ENCODE measurements at places on chromosomes 1 and 21. TPM values are rescaled to one million over a fixed set of nuclear protein-coding genes. Genes with fewer than 3 reads are reported as not detected.

ADAMTS1 gene
- total RNA-seq = 116 TPM

HCRTR1 gene
- total RNA-seq = not detected

WASF2 gene
- total RNA-seq = 7.9 TPM

GRCh38 chr1:101965341-101965740, 31.4 kb downstream of the OLFM3 start:
- no peak for DNase-seq

DNA sequence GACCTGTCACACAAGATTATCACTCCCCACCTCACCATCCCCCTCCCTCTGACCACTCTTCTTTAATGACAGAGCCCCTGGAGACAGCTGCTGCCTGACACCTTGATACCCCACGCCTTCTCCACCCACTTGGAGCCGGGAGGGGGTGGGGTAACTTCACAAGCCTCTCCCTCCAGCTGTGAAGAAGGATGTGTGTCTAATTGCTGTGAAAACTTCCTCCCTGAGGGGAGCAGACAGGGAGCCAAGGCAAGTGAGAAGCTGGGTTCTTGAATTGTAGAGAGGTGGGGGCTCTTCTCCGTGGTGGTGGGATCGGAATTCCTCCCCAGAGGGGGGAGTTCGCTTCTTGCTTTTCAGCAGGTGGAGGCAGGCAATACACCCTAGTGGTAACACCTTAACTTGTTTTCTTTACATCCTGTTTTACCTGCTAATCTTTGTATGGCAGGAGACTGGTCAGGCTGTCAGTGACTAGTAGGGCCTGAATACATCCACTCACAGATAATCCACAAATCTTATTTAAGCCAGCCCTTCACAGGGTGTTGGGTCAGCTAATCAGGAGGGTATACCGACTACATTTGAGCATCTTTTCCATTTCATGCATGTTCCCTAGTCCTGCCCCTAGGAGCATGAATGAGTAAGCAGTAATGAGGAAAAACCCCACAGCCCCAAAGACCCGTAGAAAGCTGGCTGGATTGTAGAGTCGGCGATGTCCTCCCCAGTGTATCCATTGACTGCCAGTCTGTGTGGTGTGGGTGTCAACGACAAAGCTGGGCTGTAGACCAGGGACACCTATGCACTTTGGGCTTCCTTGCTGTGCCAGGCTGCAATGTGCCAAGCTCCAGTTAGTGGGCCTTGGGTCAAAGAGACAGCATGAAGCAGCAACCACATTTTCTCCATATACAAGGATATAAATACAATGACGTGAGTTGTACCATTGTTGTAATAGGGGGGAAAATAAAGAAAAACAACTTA, 57.3 kb downstream of the NFASC start:
- no peak for DNase-seq

- no peak for DNase-seq
Measured at GRCh38 chr1:203459671-203460201, 15.9 kb upstream of the PRELP start.

- DNase-seq = no peak
Measured at GRCh38 chr1:47930210-47930840, 66.9 kb downstream of the TRABD2B start.

DNA sequence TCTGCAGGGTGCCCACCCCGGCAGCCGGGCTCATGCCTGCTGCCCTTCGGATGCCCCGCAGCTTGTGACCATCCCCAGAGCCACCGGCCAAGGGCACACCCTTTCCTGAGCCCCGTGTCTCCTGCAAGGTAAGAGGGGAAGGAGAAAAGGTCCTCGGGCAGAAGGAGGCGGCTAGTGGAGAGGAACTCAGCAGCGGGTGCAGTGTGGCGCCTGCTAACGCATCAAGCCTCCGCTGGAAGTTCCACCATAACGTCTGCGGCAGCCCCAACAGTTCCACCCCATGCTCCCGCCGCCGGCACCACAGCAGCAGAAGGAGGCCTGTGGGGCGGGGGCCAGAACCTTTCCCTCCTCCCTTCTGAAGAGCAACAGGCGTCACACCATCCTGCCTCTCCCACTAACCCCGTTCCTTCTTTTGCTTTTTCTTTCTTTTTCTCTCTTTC, 990 bp downstream of the VWA5B1 start:
- no peak for DNase-seq

- DNase-seq = peak; percentile 50
Measured at GRCh38 chr1:117820694-117821381, 108.6 kb downstream of the GDAP2 start.

GRCh38 chr21:16085421-16085820, 355.6 kb downstream of the USP25 start:
- DNase-seq = peak; percentile 39

GRCh38 chr1:226882187-226882586, 11.8 kb downstream of the PSEN2 start:
- no peak for DNase-seq

DNA sequence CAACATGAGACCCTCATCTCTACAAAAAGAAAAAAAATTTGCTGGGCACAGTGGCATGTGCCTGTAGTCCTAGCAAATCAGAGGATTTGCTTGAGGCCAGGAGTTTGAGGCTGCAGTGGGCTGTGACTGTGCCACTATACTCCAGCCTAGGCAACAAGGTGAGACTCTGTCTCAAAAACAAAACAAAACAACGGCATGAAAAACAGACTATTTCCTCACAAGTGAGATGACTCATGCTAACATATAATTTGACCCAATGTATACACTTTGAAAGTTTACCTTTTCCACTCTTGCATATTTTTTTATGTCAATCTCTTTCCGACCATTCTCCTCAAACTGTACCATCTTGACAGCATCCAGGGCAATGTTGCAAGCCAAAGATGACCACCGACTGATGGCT, 17.5 kb downstream of the CCT3 start:
- peak; percentile 21 for DNase-seq

DNA sequence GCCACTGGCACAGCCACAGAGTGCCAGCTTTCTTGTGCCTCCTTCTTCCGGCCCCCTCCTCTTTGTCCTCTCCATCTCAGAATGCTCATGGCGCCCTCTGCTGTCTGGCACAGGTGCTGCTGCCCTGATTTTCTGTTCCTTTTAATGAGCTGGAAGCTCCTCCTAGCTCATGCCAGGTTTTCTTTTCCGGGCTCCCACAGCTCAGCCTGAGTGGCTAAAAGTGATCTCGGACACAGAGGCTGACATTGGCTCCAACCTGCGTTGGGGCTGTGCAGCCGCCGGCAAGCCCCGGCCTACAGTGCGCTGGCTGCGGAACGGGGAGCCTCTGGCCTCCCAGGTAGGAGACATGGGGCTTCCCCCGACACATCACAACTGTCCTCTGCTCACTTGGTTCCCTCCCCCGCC, 18.7 kb downstream of the CNTN2 start:
- peak; percentile 52 for DNase-seq

- DNase-seq = peak; percentile 17
Measured at GRCh38 chr1:234782105-234782751, 172.2 kb upstream of the IRF2BP2 start.

- no peak for DNase-seq
Measured at GRCh38 chr1:246032031-246032551, 475.0 kb downstream of the SMYD3 start.

DNA sequence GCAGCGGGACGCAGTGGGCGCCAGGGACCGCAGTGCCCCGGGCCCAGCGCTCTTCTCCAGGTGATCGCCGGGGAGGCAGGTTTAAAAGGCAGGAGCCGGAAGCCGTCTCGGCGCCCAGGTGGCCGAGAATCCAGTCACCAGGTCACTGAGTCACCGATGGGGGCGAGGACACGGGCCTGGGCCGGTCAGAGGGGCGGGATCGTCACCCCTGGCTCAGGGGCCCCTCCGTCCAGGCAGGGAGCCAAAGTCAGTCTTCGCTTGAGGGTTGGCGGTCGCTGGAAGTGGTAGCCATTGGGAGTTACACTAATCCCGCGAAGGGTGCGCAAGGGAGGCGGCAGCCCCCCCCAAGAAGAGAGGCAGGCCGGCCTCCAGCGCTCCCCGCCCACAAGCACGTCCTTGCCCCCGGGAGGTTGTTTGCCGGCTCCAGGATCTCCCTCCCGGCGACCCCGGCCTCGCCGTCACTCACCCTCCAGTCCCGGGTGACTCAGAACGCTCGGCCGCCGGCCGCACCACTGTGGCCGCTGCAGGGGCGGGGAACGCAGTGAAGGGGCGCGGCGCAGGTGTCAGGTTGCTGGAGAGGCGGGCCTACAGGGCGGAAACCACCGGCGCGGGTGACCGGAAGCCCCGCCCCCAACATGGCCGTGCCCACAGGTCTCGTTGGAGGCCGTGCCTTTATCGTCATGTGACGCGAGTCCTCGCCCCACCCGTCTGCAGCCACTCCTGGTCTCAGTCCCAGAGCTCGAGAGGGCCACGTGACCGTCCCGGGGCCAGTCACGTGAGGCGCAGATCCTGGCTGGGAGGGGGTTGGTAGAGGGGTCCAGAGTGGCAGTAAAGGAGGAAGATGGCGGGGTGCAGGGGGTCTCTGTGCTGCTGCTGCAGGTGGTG, at the start of the genes CLCN6 and MTHFR:
Gene CLCN6 (plus strand): TSS at position 770 of the 885 bp plus-strand sequence. CDS start 72 bp downstream, at position 842.
Gene MTHFR (minus strand): TSS at position 543 of the 885 bp plus-strand sequence. CDS start 2,848 bp downstream, outside the sequence.
- DNase-seq = peak; percentile 99

DNA sequence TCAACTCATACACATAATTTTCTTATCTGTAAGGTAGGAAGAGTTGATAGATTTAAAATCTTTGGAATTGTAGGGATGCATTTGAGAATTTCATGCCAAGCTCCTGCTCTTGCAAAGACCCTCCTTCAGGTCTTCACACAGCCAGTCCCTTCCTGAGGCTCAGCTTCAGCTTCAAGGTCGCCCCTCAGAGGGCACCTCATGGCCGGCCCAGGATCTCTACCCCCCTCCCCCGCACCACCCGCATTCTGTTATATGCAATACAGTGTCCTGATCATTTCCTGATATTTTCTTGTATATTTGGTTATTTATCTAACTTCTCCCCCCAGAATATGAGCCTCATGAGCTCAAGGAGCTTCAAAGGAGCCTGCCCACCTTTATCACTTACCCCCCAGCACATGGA, 47.0 kb upstream of the BACE2 start:
- DNase-seq = no peak
